ENCODE measurements at places on chromosomes 4 and X.

GRCh38 chr4:25347473-25347872 is 29.6 kb upstream of the ANAPC4 start:
- DNase-seq = no peak

DNA sequence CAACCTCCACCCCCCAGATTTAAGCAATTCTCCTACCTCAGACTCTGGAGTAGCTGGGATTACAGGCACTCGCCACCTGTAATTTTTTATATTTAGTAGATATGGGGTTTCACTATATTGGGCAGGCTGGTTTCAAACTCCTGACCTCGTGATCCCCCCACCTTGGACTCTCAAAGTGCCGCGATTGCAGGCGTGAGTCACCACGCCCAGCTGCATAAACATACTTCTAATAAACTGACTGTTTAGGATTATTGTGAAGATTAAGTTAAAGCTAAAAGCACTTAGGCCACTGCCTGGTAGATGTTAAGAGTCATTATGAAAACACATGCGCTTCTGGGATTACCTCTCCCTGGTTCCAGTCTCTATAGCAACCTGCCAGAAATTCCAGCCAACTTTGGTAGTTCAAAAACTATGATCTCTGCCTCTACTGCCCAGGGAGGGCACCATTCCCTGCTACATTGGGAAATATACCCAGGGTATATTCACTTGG is 30.2 kb upstream of the GRIA3 start:
- DNase-seq = no peak

DNA sequence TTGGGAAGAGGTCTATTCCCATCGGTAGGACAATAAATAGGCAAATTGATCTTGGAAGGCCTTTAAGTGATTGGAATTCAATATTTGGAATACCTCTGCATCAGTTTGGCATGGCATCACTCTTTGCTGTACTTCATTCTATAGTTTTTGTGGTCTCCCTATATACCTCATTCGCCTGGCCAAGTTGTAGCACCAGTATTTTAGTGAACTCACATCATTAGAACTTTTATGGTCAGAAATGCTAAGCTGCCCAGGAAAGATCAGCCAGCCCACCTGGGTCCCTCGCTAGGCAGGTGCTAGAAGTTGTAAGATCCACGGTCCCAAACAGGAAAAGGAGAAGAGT is 40.3 kb downstream of the ZCCHC13 start:
- DNase-seq = no peak

DNA sequence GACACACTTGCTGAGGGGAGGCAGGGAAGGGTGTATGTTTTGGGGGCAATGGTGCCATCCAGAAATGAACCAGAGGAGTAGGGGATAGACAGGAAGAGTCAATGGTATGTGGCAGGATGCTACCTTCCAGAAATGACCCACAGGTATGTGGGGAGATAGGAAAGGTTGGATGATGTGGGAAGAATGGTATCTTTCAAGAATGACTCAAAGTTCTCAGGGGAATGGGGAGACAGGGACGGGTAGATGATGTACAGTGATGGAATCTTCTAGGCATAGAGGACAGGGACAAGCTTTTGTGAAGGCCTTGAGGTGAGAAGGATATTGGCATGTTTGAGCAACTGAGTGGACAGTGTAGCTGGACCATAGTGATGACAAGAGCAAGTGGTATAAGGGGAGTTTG is 64.9 kb downstream of the MAOA start:
- no peak for DNase-seq

DNA sequence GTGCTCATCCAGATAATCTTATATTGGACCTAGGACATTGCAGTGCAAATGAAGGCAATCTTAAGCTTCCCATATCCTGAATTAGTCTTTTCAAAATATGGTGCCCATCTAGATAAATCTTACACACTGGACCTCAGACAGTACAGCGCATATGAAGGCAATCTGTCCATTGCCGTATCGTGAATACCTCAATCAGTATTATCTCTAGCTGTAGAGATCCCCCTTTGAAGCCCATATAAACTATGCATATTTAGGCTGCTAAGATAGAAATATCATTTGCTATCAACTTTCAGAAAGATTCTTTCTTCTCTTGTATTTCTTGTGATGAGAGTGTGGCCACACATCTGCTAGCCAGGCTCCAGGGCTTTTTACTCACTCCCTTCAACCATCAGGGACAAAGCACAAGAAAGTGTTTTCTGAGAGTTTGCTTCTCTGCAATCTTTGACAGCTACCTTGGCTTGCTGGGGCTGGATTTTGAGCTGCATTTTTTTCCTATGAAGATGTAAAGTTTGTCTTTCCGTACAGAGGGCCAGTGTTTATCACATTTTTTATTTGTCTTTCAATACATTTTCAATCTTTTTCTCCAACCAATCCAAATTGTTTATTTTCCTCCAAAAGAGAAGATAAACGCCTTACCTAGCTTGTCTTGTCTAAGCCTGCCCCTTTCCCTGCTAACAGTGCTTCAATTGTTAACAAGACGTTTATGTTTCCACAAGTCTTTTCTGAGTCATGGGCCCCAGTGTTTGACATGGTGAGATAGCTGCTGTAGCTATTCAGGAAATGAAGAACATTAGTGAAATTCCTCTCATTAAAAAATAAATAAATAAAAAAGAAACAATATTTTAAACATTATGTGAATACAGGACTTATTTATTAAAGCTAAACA is 57.6 kb upstream of the FAT1 start:
- DNase-seq = no peak

- DNase-seq = no peak
Observed at GRCh38 chrX:57977992-57978391, 67.7 kb upstream of the ZXDA start.

GRCh38 chr4:98411731-98412130 is 150.5 kb downstream of the RAP1GDS1 start:
- DNase-seq = no peak

DNA sequence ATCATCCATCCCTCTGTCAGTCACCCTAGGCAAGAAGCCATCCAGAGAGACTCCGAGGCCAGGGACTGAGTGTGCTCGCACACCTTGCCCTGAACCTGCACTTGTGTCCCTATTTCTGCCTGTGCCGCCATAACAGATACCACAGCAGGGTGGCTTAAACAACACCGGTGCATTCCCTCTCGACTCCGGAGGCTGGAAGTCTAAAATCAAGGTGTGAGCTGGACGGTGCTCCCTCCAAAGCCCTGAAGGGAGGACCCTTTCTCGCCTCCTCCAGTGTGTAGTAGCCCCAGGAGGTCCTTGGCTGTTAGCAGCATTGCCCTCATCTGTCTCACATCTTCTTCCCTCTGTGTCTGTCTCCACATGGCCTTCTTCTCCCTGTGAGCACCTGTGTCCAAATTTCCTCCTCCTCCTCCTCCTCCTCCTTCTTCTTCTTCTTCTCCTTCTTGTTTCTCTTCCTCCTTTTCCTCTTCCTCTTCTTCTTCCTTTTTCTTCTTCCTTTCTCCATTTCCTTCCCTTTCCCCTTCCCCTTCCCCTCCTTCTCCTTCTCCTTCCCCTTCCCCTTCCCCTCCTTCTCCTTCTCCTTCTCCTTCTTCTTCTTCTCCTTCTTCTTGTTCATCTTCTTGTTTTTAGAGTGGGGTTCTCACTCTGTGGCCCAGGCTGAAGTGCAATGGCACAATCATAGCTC is 98.1 kb upstream of the ENPP6 start:
- no peak for DNase-seq

DNA sequence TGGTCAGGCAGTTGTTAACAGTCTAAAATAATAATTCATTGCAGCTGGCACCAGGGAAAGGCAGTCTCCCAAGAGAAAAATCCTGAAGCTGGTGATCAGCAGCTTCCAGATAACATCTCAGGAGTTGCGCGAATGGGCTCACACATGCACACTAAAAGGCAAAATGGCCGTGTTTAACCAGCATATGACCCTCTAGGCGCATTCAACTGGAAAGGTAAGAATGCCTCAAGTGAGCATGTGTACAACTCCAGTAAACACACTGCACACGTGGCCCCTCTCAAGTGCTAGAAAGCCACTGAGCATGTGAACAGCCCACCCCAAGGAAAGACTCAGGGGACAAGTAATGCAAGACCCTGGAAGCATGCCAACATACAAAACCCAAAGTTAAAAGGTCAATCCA is 33.1 kb downstream of the STPG2 start:
- no peak for DNase-seq

DNA sequence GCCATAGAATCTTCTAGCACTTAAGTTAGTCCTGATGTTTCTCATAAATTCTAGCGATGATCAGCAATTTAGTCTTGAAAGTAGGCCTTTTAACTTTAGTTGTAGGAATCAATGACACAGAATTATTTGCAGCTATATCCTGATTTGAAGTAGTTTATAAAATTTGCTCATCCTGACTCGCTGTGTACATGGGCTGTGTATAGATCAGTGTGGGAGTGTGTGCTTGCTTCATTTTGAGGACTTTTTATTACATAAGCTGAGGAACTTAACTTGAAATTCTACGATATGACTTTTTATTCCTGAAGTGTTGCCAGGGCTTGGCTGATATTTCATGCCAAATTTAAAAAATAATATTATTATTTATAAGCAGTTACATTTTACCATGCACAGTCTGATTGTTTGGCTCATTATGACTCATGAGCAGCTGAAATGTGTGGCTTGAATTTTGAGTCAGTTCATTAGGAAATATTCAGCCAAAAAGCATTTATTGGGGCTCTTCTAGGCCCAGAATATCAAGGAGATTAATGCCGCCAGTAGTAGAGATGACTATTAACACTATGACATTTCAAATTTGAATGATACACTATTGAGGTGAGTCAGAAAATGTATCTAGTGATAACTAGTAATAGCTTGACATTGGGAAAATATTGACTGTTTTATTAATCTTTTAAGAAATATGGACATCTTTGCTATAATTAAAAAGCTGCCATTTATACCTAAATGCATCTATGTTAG is 128.9 kb upstream of the LIMCH1 start:
- DNase-seq = no peak

- no peak for DNase-seq
Observed at GRCh38 chr4:177225605-177226004, 84.1 kb upstream of the NEIL3 start.

DNA sequence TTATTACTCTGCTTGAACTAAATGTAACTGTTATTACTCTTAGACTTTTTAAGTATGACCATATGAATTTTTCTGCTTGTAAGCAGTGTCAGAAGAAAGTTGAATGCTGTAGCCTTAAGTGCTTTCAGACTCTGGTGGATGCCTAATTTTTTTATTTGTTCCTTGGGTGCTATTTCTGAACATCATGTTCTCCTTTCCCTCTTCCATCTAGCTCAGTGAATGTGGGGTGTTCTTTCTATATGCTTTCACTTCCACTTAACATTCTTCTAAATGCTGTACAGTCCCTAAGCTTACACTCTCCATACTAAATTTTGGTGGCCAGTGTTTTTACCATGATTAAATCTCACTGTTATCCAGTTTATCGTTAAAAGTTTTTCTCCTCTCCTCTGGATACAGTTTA is 3.6 kb downstream of the DCK start:
- no peak for DNase-seq

DNA sequence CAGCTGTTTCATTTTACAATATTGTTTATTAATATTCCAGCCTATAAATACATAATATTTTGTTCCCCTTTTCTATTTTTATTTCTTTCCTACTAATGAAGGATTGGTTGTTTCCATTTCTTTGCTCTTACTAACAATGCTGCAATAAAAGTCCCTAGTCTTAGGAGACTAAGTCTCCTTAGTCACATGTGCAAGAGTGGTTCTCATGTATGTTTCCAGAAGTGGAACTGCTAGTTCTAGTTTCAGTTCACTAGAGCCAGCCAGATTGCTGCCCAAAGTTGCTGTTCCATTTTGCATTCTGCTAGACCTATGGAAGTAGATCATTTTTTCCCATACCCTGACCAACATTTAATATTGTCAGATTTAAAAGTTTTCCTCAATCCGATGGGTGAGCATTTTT is 44.3 kb downstream of the CNGA1 start:
- DNase-seq = no peak

GRCh38 chr4:22997358-22998224 is 304.9 kb downstream of the GBA3 start:
- DNase-seq = no peak

DNA sequence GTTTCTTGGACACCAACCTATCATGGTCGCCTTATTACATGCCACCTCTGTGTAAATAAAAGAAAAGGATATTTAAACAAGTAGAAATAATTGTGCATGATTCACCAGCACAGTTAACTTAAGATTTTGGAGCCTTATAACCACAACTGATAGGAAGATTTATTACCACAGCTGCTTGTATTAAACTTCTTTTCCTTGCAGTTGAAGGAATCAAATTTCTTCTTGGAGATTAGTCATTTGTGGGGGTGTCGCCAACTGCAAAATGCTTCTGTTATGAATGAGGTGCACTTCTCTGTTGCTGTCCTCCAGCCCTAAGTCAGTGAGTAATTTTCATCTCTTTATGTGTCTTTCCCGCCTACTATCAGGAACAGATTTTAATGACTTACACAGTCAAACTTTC is 73.3 kb downstream of the OR13H1 start:
- no peak for DNase-seq

DNA sequence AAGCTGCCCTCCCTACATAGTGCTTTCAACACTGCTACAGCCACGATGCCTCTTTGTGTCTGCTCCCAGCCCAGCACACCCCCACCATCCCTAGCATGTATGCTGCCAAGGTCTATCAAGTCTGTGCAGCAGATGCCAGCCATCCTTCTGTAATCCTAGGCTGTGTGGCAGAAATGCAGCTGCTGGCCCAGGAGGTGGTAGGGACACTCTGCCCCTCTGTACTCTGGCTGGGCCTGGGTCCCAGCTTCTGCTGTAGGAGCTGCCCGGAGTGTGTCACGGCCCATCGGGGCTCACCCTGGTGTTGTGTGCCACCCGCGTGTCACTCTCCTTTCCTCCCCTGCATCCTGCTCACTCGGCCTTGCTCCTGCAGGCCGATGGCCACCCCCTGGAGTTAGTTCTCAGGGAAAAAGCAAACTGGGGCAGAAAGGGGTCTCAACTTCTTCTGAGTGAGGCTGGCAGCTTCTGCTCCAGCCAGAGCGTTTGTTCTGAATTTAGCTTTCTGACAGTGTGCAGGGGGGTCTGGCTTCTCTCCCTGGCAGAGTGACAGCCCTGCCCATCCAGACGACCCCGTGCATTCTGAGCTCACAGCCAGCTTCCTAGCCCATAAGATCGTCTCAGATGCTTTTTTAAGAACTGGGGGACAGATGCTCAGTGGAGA is 22.7 kb downstream of the PSAPL1 start:
- DNase-seq = no peak

- no peak for DNase-seq
Observed at GRCh38 chr4:139884438-139884837, 218.8 kb downstream of the MGST2 start.

- peak; percentile 80 for DNase-seq
Observed at GRCh38 chrX:103533511-103534216, 14.4 kb upstream of the RAB40A start.

- no peak for DNase-seq
Observed at GRCh38 chr4:62881901-62882300, 1527.3 kb downstream of the TECRL start.

DNA sequence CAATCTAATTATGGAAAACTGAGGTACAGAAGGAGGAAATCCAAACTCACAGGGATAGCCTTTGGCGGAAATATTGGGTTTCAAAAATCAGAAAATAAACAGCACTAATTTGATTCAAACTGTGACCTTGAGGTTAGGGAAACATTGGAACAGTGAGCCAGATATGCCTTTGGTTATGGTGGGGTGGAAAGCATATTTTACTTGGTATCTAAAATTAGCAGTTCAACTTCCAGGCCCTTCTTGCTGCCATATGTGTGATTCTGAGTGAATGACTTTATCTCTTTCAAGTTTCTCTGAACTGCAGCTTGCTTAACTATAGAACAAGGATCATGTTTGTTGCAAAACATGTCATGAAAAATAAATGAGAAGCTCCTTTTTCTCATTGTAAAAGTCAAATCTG is 240.9 kb upstream of the VEGFC start:
- DNase-seq = no peak
